ENCODE measurements at places on chromosomes 7 and 10.

GRCh38 chr10:22667093-22667480 is 47.3 kb downstream of the PIP4K2A start:
- DNase-seq = no peak

DNA sequence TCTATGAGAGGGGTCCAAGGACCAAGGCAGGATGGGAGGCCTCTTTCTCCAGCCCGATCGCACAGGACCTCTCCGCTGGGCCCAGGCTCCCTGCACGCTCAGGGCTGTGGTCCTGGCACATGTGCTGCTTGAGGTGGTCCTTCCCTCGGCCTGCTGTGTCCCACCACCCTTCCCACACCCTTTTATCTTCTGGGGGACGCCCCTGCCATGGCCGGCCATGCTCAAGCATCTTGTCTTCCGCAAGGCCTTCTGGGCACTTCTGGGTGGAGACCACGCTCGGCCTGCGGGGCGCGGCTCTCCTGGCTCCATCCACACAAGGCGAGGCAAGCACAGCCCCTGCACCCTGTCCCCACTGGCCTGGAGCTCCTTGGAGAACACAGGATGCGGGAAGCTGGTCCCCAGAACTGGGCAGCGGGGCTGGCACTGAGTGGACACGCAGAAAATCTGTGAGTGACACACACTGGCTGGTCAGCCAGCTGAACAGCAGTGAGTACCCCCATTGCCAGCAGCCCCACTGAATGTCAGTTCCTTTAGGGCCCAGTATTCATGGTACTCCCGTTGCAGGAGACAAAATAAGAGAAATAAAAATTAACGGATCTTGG is 115.9 kb downstream of the TCERG1L start:
- no peak for DNase-seq

DNA sequence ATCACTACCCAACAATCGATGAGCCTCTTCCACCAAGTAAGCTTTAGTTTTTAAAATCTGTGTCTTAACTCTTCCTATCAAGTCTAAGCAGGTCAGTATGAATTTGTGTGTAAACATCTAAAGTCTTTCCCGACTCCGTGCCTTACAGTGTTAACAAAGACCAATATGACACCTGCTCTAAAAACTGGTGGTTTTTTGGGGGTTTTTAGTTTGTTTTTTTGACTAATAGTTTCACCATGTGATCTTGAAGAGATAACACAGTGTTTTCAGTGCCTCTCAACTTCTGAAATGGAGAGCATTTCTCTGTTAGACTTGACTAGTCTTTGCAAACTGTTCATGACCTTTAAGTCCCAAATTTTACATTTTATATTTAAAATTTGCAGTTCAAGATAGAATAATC is 132.0 kb upstream of the STK17A start:
- no peak for DNase-seq

DNA sequence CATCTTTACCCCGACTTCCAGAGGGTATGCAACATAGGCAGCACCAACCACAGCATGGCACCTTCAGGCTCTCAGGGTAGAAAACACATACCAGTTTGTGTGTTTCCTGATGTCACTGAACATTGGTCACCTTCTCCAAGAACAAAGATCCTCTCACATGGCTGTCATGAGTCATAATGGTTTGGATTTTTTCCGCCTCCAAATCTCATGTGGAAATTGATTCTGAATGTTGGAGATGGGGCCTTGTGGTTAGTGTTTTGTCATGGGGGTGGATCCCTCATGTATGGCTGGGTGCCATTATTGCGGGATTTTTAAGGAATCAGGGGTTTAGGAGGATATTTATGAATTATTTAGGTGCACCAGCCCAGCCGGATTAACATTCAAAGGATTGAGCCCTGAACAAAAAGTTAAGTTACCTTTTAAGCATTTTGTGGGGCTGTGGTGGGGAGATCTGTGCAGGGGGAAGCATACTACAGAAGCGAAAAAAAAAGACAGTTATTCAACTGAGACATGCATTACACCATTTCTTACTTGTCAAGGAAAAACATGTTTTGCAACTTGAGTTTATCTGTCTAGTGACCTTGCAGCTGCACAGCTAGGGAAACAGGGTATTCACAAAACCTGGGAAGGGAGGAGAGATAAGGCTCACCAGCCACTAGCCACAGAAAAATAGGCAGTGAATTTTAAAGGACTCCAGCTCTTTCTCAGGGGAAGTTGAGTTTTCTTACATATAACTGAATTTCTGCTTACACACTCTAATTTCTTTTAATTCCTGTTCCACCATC is 774.1 kb upstream of the AUTS2 start:
- DNase-seq = no peak
